CD4-positive, alpha-beta T cell treated with Interleukin-1 beta for 1 hour (primary cell): ENCODE measurements at places on chromosomes 5 and 9.

DNA sequence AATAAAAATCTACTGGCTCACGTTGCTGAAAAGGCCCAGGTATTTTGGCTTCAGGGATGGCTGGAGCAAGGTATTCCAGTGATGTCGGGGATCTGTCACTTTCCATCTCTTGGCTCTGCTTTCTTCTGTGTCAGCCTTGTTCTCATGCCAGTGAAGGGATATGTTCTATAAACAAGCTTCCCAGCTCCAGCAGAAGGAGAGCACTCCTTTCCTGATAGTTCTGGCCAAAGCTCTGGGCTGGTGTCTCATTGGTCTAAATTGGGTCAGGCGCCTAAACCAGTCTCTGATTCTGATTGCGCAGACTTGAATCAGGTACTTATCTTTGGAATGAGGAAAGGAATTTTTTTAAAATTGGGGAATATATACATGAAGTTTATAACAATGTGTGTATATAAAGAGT lies 5.1 kb downstream of the SNX30 start:
- no peak for DNase-seq

DNA sequence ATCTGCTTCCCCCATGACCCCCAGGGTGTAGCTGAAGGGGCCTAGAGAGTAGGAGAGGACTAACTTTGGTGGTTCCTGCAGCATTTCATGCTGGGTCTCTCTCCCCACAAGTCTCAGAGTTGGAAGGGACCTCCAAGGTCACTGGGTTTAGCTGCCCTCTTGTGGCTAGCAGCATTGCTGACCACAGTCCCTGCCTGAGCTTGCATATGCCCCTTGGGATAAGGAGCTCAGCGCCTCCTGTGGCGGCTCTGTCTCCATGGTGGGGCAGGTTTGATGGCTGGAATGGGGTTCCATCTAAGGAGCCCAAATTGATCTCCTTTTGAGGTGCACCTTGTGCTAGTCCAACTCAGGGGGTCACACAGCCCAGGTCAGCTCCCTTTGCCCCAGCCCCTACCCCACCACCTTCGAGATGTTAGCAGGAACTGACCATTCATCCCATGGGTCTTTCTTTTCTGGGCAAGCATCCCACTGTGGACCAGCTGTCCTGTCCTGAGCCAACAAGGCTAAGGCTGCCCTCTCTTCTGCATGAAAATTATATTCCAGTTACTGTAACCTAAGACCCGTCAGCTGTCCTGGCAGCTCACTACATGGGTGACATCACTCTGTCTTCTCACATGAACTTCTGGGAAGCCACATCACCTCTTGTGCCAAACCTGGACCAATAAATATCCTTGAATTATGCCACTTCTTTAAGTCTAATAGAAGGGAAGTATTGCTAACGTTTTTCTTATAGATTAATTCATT lies 196.2 kb downstream of the HSPA4 start:
- no peak for DNase-seq

DNA sequence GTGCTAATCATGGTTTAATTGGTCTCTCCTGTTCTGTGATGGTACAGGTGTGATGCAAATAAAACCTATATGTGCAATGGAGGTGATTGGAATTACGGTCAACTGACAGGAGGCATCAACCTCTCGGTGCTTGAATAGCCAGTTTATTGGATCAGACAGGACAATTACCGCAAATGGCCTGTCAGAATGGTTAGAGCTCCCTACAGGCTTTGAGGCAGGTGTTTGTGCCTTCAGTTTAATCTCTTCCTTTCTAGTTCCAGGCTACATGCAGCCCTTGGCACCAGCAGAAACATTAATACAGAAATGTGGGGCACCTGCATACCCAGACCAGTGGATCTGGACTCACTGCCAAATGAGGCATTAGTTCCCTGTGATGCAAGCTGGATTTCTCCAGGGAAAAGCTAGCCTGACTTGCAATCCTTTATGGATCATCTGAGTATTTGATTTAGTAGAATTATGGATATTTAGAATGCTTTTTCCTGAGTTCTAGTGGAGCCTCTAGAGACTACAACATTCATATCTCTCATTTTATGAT lies 128.6 kb downstream of the MAT2B start:
- no peak for DNase-seq

DNA sequence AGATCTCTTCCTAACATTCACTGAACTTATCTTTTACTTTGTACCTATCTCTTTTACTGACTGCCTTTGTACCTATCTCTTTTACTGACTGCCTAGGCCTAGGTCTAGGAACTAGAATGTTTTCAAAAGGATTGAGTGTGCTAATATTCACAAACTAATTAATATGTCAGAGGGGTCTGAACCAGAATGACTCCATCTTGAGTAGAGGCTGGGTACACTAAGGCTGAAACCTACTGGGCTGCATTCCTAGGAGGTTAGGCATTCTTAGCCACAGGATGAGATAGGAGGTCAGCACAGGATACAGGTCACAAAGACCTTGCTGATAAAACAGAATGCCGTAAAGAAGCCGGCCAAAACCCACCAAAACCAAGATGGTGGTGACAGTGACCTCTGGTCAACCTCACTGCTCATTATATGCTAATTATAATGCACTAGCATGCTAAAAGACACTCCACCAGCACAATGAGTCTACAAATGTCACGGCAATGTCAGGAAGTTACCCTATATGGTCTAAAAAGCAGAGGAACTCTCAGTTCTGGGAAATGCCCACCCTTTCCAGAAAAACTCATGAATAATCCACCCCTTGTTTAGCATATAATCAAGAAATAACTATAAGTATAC lies 2.5 kb upstream of the RHOBTB3 start:
- no peak for DNase-seq

DNA sequence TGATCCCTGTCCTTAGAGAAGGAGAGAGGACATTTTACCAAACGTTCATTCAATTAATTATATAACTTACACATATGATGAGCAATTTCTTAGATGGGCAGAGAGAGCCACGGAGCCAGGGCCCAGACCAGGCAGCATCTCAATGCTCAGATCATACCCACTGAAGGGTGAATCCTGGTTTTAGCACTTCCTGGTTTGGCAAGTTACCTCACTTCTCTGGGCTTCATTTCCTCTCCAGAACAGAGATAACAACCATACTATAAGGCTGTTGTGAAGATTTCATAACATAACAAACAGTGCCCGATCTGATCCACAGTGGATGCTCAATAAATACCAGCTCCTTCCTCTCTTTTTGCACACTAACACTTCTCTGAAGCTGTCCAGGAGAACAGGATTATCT lies 271.1 kb downstream of the DENND1A start:
- DNase-seq = no peak

DNA sequence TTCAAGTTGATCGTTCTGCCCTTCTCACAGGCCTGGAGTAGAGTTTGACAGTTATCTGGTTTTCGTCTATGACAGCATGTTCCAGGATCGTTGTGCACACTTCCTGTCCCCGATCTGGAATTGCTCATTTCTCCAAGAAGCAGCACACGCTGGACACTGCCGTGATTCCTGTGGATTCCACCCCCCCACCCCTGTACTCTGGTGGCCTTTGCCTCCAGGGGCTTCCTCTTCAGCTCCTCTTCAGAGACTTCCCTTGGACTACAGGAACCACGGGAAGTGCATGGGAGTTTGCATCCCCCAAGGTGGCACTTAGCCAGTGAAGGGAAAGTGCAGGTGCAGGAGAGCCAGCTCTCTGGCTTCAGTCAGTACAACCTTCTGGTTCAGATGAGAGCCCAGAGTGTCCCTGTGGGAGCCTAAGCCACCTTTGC lies 160.7 kb downstream of the CACNA1B start:
- DNase-seq = no peak

- no peak for DNase-seq
These were observed 18.5 kb upstream of the NTNG2 start for GRCh38 chr9:132143359-132143758.

- no peak for DNase-seq
These were observed 32.4 kb downstream of the OSTF1 start for GRCh38 chr9:75120686-75121085.

GRCh38 chr9:136513191-136513590 lies 30.4 kb upstream of the SEC16A start:
- DNase-seq = no peak

GRCh38 chr9:95764533-95765319 lies 110.8 kb upstream of the ERCC6L2 start:
- no peak for DNase-seq

DNA sequence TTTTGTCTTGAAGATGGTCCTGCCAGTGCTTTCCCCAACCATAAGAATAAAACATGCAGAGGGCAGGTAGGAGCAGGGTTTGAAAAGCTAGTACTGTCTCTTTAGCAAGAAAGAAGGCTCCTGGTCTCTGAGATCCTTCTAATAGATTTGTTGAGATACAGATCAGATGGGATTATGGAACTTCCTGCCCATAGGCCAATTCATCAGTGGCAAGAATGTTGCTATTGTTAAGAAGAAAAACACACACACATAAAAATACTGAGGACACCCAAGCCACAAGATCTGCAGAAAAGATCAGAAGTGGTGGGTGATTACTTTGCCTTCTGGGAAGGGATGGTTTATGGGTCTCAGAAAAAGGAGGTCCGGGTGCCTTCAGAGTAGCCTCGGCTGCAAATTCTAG lies 59.8 kb downstream of the TNC start:
- no peak for DNase-seq

DNA sequence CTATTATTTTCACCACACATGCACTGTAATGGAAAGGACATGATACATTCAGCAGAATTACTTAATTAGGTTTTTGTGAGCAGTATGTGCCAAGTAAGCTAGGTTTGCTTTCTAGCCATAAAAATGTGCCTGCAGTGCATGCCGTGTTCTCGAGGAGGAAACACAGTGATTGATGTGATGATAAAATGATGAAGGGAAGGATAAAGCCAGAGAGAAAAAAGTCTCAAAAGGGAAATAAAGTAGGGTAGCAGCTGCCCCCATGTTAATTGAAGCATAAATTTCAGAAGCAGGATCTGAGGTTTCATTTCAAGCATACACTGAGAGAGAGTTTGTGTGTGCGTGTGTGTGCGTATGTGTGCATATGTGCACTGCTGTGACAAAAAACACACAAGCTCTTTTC lies 714.2 kb upstream of the C9orf72 start:
- no peak for DNase-seq

DNA sequence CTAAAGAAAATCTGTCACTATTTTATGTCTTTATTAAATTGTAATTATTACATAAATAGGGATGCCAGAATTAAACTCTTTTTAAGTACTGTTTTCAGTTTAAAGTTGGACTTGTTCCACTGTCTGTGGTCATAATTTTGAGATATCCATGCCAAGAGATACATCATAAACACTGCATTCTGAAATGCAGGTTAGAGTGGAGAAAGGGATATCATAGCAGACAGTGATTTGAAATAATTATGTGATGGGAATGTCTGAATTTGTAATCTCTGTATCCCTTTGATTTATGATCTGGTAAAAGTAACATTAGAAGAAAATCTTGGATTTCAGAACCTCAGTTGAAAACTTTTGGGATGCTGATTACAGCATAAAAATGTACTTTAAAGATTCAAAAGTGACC lies 222.1 kb downstream of the GOLPH3 start:
- no peak for DNase-seq

DNA sequence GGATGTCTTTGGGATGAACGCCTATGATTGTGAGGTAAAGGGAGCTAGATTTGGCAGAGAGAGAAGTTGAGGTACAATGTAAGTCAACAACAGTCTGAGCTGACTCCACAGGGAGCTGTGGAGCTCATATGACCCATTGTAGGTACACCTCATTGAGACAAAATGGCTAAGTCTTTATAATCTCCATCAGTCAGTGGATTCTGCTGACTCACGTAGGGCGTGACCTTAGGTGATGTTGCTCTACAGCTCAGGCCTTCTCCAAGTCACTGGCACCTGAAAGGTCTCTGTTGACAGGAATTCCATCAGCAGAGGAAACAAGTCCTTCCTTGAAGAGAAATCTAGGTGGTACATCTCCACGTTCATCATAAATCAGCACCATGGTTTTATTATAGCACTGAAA lies 118.2 kb upstream of the PRR16 start:
- no peak for DNase-seq

GRCh38 chr5:20276061-20276958 lies 288.3 kb upstream of the CDH18 start:
- no peak for DNase-seq

GRCh38 chr5:180007582-180007981 lies 64.0 kb downstream of the RNF130 start:
- no peak for DNase-seq

GRCh38 chr5:92907938-92908606 lies 672.9 kb downstream of the NR2F1-AS1 start:
- no peak for DNase-seq

DNA sequence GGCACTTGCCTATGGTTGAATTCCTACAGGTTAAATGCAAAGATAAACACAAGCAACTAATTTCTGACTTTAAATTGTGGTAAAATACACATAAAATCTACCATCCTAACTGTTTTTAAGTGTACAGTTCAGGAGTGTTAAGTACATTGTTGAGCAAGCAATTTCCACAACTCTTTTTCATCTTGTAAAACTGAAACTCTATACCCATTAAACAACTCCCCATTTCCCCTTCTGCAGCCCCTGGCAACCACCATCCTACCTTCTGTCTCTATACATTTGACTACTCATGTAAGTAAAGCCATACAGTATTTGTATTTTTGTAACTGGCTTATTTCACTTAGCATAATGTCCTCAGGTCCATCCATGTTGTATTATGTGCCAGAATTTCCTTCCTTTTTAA lies 38.5 kb upstream of the STX17 start:
- DNase-seq = no peak

DNA sequence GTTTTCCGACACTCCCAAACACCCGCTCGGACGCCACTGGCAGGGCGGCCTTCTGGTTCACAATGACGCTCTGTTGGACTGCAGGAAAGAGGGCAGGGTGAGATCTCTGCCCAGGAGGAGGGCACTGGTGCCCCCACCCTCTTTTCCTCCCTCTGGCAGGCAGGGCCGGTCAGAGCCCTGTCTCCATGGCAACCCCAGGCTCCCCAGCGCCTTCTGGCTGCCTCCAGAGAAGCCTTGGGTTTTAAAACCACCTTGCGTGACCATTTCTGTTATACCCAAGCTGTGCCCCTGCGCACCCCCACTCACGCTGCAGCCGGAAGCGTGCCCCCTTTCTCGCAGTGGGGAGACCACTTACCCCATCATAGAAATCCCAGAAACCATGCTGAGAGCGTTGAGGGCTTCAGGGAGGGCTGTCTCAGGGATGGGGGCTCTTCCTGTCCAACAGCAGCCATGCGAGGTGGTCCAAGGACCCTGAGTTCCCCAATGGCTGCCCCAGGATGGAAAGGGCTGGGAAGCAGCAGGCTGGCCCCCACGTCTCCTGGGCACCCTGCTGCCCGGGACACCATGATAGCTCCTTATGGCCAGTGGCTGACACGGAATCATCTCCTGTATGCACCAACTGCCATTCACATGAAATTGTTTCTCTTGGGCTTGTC lies 7.3 kb downstream of the C9orf50 start:
- no peak for DNase-seq

DNA sequence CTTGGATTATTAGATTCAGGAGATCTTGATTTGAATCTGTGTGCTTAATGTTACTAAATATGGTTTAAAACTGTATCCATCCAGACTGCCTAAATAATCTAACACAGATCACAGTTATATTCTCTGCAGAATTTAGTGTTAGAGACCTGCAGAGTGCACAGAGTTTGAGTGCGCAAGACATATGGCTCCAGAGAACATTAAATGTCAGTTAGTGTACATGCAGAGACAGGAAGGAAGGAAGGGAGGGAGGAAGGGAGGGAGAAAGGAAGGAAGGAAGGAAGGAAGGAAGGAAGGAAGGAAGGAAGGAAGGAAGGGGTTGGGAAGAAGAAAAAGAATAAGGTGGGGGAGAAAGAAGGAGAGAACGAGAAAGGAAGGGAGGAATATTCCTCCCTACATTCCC lies 210.0 kb upstream of the COX7C start:
- no peak for DNase-seq
